ENCODE measurements at places on chromosomes 16 and 17. TPM values are rescaled to one million over a fixed set of nuclear protein-coding genes. Genes with fewer than 3 reads are reported as not detected.

The ACD gene
- total RNA-seq: 19.2 TPM

The ABCC11 gene
- total RNA-seq: 0.44 TPM

The HYDIN gene
- not detected for total RNA-seq

The SYNGR3 gene
- not detected for total RNA-seq

The DPEP2 gene
- total RNA-seq: 9.9 TPM

The GPR142 gene
- total RNA-seq: not detected

The KRT23 gene
- not detected for total RNA-seq

The RHBDF1 gene
- total RNA-seq: 17.2 TPM

The SLC35G6 gene
- total RNA-seq: not detected

All from subcutaneous adipose tissue (tissue), 4 donors.